ENCODE measurements at places on chromosomes 4 and X. TPM values are rescaled to one million over a fixed set of nuclear protein-coding genes. Genes with fewer than 3 reads are reported as not detected.
A peak's percentile ranks its signal among the peaks of the same experiment; 100 is the strongest.

USP17L12 gene
- not detected for total RNA-seq

DNA sequence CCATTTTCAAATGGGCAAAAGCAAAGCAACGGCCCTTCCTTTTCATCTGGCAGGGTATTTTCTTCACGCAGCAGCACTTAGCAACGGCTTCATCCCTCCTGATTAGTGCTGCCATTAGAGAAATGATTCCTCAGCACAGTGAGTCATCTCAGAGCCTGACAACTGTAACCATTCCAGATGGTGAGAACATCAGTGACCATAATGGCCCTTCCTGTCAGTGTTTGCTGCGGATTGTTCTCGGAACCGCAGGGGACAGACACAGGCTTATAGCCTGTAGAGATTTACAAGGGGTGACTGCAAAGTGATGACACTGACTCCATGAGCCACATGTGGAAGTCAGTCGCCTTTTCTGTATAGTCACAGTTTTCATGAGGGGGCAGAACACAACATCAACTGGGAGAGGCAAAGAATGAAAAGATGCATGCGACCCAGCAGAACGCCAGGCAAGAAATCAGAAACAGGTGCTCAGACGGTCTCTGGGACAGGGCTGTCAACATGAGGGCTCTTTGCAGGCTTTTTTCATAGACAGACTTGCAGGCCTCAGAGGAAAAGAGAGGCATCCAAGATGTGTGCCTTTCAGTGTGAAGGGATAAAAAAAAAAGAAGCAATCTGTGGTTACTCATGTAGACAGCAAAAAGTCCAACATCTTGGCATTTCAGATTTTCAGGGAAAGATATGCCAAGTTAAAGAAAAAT is 69.9 kb upstream of the FBXW7 start:
- DNase-seq = no peak

GRCh38 chrX:34126011-34126410 is 6.1 kb downstream of the FAM47A start:
- no peak for DNase-seq

IRF2 gene
- total RNA-seq = 52.7 TPM

DNA sequence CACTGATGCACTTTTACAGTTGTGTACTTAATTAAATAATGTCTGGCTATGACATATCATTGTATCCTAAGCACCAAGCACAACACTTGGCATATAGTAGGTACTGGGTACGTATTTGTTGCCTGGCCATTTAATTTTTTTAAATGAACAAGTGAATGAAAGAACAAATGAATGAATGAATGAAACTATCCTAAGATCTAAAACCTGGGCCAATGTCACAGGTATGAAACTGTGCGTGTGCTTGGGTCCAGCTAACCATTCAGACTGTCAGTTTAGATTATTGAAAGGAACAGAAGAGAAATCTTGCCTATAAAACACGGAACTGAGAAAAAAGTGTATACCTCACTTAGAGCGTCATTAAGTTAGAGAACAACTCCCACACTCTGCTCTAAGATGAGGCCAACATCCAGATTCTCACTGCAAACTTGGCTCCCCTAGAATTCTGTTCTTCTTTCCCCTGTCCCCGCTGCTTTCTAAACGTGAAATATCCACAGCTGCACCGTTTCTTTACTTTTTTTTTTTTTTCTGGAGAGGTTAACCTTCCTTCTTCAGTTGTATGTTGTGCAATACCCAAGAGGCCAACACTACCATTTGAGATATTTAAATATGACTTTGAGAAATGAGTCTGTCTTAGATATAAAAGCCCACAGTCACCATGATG is 17.3 kb upstream of the SEL1L3 start:
- DNase-seq = no peak

GRCh38 chr4:179307297-179308136 is 1865.3 kb upstream of the AGA start:
- DNase-seq = peak; percentile 16

NXF2 gene
- total RNA-seq = not detected

- DNase-seq = no peak
These were observed 69.4 kb downstream of the DCHS2 start for GRCh38 chr4:154422152-154422551.

DNA sequence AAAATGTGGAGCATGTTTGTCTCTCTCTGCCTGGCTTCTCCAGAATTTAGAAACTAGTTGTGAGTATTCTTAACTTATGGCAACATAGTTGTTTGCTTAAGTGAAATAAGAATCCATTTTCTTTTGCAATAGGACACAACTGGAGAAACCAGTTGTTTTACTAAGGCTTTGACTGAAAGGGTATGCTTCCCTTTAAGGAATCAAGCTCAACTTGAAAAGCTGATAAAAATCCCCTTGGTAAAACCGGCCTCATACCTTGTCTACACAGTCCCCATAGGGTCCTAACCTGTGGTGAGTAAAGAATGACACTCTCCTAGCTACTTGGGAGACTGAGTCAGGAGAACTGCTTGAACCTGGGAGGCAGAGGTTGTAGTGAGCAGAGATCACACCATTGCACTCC is 139.8 kb downstream of the NR3C2 start:
- DNase-seq = no peak

GRCh38 chr4:54742636-54743399 is 85.1 kb downstream of the KIT start:
- no peak for DNase-seq

GAGE13 gene
- not detected for total RNA-seq

GRCh38 chrX:19874391-19875049 is 12.9 kb downstream of the SH3KBP1 start:
- no peak for DNase-seq

DNA sequence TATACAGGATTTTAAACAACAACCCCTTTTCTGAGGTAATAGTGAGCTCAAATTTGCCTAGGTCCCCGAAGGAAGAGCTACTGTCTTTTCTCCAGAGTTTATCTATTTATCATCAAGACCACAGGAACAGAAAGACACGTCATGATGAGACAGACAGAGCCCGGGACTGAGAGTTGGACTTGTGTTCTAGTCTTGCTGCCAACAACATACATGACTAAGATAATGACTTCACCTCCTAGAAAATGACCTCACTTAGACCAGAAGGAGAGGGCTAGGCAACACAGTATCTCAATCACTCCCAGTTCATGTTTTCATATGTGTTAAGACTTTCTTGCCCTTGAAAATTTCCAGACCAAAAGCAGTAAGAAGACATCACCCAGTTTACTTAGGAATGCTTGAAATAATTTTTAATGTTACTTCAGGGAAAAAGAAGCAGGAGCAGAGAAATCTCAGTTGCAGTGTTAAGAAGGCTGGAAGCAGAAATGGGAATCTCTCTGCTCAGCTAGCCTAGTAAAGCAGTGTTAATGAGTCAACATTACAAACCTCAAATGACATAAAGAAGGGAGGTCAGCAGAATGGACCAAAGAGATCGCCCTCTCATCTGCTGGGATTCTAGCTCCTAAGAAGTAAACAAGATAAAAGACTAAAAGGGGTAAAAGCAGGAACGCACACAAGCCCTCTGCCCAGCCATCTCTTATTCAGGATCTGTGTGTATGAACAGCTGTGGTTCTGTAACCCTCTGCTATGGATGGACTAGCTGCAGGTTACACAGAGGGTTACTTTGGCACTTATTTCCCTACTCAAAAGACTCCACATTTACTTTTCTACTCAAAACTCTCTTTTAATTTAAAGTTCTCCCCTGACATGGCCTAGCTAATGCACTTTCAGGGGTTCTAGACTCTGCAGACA is 24.8 kb downstream of the PDGFC start:
- no peak for DNase-seq

DNA sequence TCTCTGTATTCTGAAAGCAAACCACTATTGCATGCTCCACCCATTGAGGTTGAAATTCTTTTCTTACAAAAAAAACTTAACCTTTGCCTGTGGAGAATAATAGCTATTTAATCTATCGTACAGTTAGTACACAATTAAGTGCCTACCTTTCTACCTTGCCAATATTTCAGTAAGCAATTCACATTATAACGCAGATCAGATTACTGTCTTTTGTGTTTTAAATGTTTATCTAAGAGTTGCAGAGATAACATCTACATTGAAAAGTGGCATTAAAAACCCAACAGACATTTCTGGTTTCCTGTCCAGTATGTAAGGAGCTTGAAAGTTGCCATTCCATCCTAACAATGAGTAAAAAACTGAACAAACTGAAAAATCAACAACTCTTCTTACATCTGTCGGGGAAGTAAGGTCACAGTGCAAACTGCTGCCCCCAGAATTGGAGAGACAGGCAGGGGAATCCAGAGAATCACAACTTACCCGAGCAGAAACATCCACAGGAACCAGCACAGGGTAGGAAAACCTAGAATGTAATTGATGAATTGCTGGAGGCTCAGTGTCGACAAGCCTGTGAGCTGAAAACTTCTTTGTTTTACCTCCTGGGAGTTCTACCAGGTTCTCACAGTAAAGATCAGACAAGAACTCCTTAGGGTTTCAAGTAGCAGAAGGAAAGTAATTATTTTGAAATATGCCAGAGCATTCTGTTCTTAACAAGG is 27.3 kb upstream of the ACSL4 start:
- DNase-seq = no peak

GRCh38 chrX:13428053-13428786 is 108.4 kb upstream of the ATXN3L start:
- no peak for DNase-seq

HSFX3 gene
- not detected for total RNA-seq

- no peak for DNase-seq
These were observed 56.7 kb downstream of the PCDH19 start for GRCh38 chrX:100353326-100353725.

DMRTC1 gene
- total RNA-seq = not detected

GRCh38 chr4:142845293-142846107 is 601 bp downstream of the INPP4B start:
- DNase-seq = peak; percentile 19

CSAG1 gene
- not detected for total RNA-seq

- no peak for DNase-seq
These were observed 38.7 kb upstream of the GATB start for GRCh38 chr4:151799417-151800012.

POF1B gene
- total RNA-seq = not detected

- no peak for DNase-seq
These were observed 447.8 kb downstream of the SPRY1 start for GRCh38 chr4:123844374-123844773.

DNA sequence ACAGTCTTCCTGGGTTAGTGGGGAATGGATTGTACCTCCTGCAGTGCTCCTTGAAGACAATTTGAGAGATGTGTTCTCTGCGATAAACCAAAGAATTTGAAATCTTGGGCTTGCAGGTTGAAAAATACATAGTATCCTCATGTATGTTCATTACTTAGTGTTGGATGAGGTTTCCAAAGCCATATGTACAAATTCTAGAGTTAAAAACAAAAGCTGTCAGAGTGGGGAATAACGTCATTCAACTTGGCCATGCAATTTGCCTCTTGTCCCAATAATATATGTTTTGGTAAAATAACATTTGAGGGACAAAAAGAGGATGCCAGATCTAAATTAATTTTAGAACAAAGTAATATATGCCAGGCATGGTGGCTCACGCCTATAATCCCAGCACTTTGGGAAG is 51.3 kb upstream of the CBR4 start:
- no peak for DNase-seq

- no peak for DNase-seq
These were observed 22.2 kb upstream of the LPAR4 start for GRCh38 chrX:78725287-78725686.

GRCh38 chr4:114264452-114264851 is 285.0 kb upstream of the ARSJ start:
- DNase-seq = no peak

FAM9A gene
- total RNA-seq = not detected

DNA sequence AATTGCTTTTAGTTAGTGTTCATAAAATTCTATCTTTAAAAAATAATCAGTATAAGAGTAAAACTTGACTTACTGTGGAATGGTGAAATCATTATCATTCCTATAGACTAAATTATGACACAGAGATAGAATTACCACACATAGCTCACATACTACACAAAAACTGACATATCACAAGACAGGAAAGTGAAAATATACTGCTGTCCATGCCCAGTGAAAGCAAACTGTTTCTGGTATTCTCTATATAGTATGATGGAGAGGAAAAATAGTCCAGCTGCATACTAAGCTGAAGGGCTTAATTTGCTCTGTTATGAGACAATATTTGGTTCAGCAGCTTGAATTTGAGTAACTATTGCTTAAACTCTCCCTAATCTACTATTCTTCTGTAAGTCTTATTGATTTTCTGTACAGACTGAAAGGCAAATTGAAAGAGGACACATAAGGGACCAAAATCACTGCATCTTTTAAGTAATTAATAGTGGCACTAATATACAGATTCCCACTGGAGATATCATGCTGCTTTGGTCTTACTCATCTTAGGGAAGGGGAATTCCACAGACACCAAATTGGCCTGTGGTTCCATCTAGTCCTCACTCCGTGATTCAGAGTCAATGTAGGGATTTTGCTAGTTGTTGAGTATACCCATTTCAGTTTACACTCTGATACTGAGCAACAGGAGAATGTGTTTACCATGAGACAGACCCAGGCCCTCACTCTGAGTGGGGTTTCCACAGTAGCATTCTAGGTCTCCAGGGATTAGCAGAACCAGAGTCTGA is 47.4 kb upstream of the AGA start:
- no peak for DNase-seq

DNA sequence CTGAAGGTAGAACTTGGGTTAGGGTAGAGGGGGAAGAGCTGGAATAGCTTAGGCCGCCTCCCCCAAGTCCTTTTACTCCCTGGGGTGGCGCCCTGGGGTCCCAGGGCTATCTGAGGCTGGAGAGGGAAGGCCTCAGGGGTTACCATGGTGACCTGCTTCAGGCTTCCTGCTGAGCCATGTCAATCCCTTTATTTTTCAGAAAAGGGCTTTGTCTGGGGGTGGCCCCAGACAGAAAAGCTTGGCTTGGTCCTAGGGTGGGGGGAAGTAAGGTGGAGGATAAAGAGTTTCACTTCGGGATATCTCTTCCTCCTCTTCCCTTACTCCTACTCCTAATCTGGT is 6.3 kb downstream of the EFNB1 start:
- no peak for DNase-seq

DNA sequence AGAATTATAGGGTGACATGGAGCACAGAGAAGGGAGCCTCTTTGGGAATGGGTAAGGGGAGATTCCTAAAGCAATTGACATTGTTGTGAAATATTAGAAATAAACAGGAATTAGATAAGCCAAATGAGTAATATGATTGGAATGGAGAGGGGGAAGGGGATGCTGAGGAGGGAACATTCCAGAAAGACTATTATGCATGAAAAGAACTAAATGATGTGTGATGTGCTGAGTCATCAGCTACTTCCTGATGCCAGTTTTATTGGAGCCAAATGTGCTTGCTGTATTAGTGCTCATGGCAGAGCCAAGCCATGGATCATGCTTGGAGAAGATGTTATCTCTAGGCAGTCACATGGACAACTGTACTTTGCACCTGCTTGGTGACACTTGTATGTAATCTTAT is 189.0 kb upstream of the HCCS start:
- no peak for DNase-seq

GRCh38 chr4:56302760-56303159 is 84.5 kb downstream of the AASDH start:
- DNase-seq = no peak

GALNTL6 gene
- total RNA-seq = not detected

GRCh38 chrX:109974906-109975655 is 27.8 kb upstream of the TMEM164 start:
- DNase-seq = peak; percentile 2

SORCS2 gene
- not detected for total RNA-seq

GRCh38 chr4:18973296-18973695 is 951.7 kb upstream of the LCORL start:
- DNase-seq = no peak

FAM241A gene
- 1.6 TPM for total RNA-seq

ACSL4 gene
- total RNA-seq = 62.0 TPM

CSN1S1 gene
- not detected for total RNA-seq

- no peak for DNase-seq
These were observed 69.8 kb downstream of the FHDC1 start for GRCh38 chr4:153005899-153006381.

SLC10A3 gene
- 9.8 TPM for total RNA-seq

Data from activated naive CD4-positive, alpha-beta T cell treated with anti-CD3 and anti-CD28 coated beads, Interleukin-2, amount 50 U/mL, for 72 hours (primary cell).